ENCODE measurements at places on chromosomes 3 and 15. TPM values are rescaled to one million over a fixed set of nuclear protein-coding genes. Genes with fewer than 3 reads are reported as not detected.

BFSP2 gene
- not detected for total RNA-seq

TTLL13 gene
- total RNA-seq = 0.15 TPM

SPINK8 gene
- total RNA-seq = not detected

TLNRD1 gene
- total RNA-seq = 16.8 TPM

DNA sequence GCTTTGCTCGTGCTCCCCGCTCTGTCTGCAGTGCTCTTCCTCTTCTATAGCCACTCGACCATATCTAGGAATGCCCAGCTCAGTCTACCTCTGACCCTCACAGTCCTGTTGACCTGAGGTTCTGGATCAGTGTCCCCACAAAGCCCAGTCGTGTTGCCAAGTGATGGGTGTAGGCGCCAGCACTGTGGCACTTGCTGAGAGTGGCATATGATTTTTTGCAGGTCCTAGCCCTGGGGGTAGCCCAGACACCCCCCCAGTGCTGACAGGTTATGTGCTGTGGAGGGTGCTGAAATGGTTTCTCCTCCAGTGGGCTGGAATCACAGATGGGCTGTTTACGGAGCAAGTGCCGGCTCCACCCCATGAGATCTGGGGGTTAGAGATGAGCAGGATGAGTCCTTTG, 32.5 kb downstream of the ACAD9 start:
- no peak overlapping the region for H3K27ac ChIP-seq
- no peak overlapping the region for H3K4me3 ChIP-seq
- H3K27me3 ChIP-seq = no peaks in the 10 kb centered on the region
- peaks cover 9% of the 10 kb centered on the region for H3K36me3 ChIP-seq

Data from breast epithelium (tissue), 4 donors.